ENCODE measurements at places on chromosomes 7 and 10. TPM values are rescaled to one million over a fixed set of nuclear protein-coding genes. Genes with fewer than 3 reads are reported as not detected.

GRCh38 chr10:26861205-26861998 is 644 bp upstream of the ABI1 start:
- no peak for DNase-seq

- DNase-seq, result no peak
Measured at GRCh38 chr10:14215641-14216040, 115.1 kb downstream of the FRMD4A start.

DNA sequence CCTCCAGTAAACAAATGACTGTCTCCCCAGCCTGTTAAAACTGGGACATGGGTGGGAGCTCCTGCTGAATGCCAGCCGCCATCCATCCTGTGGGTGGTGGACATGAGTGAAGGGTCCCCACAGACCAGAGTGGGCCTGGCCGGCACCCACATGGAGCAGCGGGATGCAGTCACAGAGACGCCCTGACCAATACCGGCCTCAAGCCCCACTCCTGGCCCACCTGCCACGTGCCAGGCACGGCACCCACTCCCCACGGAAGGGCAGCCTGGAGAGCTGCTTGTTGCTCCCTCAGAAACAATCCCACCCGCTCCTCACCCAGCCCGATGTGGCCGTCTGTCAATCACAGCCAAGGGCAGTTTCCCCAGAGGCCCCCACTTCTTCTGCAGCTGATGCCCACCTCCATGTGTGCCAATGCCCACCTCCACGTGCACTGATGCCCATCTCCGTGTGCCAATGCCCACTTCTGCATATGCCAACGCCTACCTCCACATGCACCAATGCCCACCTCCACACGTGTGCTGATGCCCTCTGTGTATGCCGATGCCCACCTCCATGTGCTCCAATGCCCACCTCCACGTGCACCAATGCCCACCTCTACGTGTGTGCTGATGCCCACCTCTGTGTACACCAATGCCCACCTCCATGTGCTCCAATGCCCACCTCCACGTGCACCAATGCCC is 42.8 kb upstream of the DNAAF5 start:
- DNase-seq, result no peak

- peak; percentile 82 for DNase-seq
Measured at GRCh38 chr10:88991161-88991898, 732 bp downstream of the FAS start.

DNA sequence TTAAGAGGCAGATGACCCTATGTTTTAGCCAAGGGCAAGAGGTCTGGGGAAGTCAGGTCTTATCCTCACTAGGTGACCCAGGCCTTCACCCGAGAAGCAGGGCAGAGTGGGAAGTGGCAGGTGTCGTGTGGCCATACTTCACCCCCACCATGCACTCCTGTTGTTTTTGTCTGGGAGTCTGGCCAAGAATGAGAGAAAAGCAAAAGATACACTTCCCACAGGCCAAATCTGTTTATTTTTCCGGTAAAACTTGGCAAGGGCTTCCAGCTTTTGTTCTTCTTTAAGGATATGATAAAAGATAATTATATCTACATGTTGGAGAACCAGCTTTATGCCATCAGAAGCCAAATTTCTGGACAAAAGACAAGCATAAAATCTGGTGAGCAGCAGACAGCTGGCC is 137.4 kb upstream of the CDC14C start:
- no peak for DNase-seq

DNA sequence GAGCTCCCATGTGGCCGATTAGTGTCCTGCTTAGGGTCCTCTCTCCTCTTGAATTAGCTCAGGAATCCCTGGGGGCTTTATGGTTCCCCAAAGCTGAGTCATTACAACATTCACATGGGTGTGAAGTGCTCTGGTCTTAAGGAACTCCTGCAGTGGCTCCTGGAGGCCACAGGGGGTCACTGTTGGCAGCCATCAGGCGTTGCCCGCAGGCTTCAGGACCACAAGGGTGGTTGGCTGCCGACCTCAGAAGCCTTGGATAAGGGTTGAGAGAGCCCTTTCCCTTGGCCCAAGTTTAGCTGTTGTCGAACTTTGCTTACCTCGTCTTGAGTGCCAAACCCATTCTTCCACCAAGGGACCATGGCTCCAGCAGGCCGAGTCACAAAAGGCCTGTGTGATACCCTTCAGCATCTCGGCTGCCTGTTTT is 61.7 kb downstream of the SH2D4B start:
- DNase-seq, result peak; percentile 90

DNA sequence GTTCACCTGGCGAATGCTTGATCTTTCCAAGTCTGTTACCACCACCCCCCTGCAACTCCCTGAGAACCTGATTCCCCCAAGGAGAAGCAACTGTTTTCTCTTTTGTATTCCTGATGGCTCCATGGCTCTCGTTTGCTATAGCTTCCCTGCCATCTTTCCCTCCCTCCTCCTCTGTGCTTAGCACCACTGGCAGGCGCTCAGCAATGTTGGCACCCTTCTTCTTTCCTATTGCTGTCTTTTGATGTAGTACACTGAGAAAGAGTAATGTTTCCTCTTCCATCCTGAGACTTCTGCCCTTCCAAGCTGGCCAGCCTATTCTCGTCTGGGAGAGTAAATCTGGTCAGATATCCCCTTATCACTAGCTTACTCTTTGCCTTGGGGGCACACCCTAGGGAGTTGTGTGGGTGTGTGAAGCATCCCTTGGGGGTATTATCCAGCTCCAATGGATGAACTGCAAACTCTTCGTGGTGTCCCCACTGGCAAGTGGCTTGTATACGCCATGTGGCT is 74.0 kb downstream of the BMPER start:
- no peak for DNase-seq

DNA sequence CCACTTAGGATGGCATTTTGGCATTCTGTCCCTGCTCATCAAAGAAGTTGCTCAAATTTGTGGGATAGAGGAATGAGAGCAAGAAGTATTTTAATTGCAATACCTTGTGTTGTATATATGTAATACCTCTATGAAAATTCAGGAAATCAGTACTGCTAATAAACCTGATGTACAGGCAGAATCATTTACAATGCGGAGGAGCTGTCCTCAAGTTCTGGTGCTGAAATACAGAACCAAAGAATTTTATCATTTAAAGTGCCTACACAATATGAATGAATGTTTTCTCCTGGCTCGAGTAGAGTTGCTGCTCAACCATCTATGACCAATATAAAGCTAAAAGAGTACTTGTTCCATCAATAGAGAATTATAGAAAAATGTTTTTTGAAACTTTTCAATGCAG is 305.8 kb downstream of the PLXNA4 start:
- peak; percentile 41 for DNase-seq

DNA sequence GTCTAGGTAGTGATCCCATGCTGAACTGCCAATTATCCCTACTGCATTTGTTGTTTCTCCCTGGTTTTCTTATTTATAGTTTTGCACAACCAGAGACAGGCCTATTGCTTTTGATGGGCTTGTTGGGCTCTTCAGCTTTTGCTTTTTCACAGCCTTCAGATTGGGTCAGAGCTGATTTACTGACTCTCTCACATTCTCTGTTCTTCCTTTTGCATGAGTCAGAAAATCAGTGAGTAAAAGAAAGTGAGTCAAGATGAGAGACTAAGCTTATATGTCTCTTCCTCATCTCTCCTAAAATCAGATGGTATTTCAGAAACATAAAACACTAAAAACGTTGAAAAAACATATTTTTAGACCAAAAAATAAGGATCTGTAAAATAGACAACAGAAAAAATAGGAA is 1135.4 kb downstream of the XPNPEP1 start:
- no peak for DNase-seq

GRCh38 chr7:134690016-134690415 is 43.4 kb downstream of the BPGM start:
- DNase-seq, result no peak

- no peak for DNase-seq
Measured at GRCh38 chr7:85528581-85528980, 341.7 kb upstream of the SEMA3D start.

DNA sequence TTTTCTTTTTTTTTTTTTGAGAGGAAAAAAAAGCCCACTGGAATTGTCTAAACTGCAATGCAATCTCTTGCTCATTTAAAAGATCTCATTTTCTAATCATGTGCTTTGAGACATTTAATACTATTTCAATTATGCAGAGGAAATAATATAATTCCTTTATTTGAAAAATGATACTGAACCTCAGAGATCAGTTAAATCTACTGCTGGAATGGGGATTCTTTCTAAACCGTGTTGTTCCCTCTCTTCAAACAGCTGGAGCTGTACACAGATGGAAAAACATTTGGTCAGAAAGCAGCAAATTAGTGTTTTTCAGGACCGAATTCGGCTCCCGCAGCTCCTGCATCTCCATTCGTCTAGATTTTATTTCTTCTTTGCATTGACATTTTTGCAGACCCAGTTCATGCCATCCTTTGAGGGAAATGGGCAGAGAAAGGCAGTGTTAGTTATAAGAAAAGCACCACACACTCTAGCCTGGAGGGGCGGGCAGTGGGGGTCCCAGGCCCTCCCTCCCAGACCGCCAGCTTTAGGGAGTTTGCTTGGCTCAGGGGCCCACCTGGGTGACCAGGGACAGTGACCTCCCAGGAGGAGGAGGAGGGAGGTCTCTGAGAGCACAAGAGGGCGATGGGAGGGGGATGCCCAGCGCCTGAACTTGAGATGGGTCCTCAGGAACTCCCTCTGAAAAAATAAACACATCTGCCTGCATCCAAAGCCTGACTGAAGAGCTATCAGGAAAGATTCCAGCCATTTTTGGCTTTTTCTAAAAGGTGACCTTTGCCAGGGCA is 32.4 kb downstream of the TRIM8 start:
- DNase-seq, result no peak

GRCh38 chr10:76034353-76035205 is 603.2 kb downstream of the LRMDA start:
- peak; percentile 38 for DNase-seq

DNA sequence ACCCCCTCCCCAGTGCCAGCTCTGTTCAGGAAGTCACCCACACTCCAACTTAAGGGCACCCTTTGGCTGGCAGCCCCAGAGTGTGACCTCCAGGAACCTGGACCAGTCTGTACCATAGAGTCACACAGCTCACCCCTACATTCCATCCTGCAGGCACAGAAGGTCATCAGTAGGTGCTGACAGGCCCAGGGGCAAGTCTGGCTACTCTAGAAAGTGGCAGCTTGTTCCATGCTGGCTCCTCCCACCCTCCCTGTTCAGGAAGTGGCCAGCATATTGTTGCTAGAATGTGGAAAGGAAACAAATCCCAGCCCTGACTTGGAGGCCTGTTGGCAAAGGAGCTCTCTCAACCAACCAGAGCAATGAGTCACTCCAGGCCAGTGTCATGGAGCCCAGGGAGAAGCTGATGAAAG is 3.2 kb upstream of the NCOA4 start:
- DNase-seq, result no peak

GRCh38 chr7:50650057-50650664 is 85.0 kb upstream of the DDC start:
- DNase-seq, result no peak

GNAT3 gene
- not detected for total RNA-seq

EPO gene
- 0.58 TPM for total RNA-seq

PRSS1 gene
- total RNA-seq, result not detected

RELN gene
- 0.02 TPM for total RNA-seq

ELFN1 gene
- 13.6 TPM for total RNA-seq

All from neural progenitor cell (in vitro differentiated cells).